ENCODE measurements at places on chromosomes 11 and 22.
A peak's percentile ranks its signal among the peaks of the same experiment; 100 is the strongest.

DNA sequence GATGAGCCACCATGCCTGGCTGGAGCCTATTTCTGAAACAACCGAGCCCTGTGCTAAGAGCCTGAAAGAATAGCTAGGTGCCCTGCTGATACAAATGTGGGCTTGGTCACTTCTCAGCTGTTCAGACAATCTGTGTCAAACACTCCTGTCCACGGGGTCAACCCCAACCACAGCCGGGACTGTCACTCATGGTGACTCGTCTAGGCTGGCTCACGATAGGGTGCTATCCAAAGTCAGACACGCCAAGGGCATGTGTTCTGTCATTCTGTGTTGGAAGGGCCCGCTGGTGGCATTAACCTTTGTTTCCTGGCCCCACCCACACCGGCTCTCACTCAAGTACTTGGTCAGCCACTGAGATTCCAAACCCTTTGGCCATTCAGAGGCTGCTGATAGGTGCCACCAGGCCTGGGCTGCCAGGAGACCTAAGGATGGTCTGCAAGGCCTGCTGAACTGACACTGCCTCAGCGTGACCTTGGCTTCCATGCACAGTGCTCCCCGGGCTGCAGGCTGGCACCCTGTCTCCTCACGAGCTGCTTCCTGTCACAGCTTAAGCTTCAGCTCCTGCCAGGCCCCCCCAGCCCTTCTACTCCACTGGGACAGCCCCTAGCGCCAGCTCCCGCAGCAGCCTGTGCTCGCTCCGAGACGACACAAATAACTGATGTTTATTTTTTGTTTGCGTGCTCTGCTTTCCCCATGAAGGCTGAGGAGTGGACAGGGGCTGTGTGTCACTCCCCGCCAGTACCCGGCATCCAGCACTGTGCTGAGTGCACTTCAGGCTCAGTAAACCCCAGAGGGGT is 14.2 kb upstream of the CDC42BPG start:
- DNase-seq: no peak

DNA sequence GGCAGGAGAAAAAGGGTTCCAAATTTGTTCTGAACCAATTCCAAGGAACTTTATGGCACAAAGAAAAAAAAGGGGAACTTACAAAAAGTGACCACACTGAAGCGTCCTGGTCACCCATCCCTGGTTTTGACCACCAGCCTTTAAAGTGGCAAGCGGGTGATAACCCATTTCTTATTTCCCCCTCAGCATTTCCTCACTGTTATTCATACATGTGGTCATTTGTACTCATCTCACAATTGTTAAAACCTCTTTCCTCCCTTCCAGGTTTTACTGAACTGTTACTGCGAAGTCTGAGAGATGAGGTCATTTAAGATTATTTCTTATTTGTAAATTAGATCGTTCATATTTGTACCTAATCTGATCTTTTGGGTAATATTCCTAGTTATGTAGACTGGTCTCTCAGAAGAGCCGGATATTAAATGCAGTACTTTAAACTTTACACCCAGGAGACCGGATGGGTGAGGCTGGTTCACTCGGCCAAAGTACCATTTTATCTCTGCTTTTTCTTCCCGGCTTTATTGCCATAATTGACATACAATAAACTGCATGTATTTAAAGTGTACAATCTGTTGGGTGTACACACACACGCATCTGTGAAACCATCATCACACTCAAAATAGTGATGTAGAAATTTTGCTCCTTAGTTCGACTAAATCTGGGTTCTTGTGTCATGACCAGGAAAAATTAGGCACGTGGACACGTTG is 47.0 kb downstream of the CDPF1 start:
- DNase-seq: no peak

DNA sequence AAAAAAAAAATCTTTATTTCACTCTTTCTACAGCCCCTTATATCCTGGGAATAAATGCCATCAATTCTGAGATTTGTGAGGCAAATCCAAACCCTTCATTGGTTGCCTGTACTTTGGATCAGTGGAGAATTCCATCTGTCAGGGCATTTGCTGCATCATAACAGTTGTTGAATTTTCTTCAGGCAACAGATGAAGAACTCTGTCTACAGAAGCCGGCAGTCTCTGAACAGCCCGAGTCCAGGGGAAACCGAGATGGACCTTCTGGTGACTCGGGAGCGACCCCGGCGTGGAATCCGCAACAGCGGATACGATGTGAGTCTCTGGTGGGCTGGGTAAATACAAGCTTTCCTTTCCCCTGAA is 82.3 kb downstream of the C11orf91 start:
- no peak for DNase-seq

DNA sequence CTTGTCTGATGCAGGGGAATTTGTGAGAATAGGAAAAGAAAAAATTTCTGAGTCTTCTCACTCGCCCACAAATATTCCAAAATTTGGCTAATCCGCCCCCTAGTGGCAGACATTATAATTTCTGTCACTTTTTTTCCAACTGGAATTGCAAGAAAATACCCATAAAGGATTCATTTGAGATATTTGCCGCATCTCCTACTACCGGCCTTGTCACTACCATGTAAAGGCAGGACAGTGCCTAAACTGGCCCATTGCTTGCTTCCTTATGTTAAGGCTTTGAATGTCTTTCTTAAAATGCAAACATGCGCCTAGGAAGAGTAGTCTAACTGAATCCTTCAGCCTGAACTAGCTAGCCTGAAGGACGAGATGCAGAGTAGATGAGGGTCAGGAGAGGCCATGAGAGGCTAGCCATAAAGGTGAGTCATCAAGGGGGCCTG is 9.3 kb upstream of the CEP295 start:
- DNase-seq: no peak

DNA sequence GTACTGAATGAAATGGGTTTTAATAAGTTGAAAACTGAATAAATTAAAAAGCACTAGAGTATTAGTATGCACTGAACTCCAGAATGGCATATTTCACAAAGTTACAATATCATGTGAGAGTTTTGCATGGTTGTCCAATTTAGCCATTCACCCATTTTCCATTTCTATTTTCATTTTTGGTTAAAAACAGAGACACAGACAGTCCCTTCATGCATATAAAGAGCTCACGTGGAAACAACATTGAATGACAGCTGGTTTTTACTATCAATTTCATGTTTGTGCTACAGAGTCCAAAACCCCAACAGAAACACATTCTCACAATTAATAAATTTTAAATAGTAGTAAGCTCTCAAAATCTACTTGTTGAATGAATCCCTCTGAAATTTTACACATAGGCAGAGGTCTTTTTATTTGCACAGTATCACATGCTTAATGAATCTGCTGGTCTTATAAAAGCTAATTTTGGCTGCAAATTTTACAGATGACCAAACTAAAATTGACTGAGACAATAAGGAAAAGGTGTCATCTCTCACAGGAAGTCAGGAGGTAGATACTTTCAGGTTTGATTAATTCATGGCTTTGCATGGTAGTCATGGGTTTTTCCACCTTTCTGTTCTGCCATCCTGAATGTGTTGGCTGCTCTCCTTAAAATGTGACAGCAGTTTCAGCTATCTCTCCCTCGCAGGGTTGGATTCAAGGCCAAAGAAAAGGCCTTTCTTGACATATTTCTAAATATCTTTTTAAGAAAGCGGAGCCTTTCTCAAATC is 20.6 kb upstream of the DDI1 start:
- no peak for DNase-seq

GRCh38 chr11:561148-562003 is 606 bp downstream of the RASSF7 start:
- peak; percentile 87 for DNase-seq

DNA sequence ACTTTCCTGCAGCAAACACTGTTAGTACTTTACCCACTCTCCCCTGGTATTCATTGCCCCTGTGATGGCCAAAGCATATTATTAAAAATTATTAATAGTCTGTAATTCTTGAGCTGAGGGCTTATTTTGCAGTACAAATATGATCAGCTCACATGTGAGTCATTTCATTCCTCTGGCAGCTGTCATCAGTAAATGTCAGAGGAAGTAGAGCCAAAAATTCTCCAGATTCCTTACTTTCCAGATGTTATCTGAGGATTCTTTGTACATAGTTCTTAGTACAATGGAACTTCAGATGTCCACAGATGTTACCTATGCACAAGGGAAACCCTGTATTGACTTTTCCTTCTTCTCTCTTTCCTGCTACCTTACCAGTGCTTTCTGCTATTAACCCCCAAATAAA is 12.5 kb downstream of the OR5B3 start:
- no peak for DNase-seq

All from HuH-7.5 (cell line).